ENCODE measurements at places on chromosomes 1 and 21. TPM values are rescaled to one million over a fixed set of nuclear protein-coding genes. Genes with fewer than 3 reads are reported as not detected.

Gene SUCO
- 154 TPM for total RNA-seq

Gene RNASEL
- total RNA-seq, result 10.0 TPM

Gene SPRR3
- not detected for total RNA-seq

Gene SPRR1A
- not detected for total RNA-seq

Gene KRTAP11-1
- not detected for total RNA-seq

Gene AIRE
- total RNA-seq, result 0.27 TPM

Gene F13B
- total RNA-seq, result not detected

Gene SMCP
- not detected for total RNA-seq

Gene SPRR2B
- total RNA-seq, result not detected

Gene FAM72B
- total RNA-seq, result 3.7 TPM

Gene PIGR
- 23.3 TPM for total RNA-seq

Gene MARK1
- 25.6 TPM for total RNA-seq

Gene EFNA3
- 5.8 TPM for total RNA-seq

Gene KRTAP10-12
- total RNA-seq, result not detected

Gene LRRC3
- 3.4 TPM for total RNA-seq

Gene DRAXIN
- total RNA-seq, result 4.7 TPM
